ENCODE measurements at places on chromosomes 4 and X.

GRCh38 chr4:41930139-41930831 lies 4.9 kb upstream of the TMEM33 start:
- DNase-seq: no peak

DNA sequence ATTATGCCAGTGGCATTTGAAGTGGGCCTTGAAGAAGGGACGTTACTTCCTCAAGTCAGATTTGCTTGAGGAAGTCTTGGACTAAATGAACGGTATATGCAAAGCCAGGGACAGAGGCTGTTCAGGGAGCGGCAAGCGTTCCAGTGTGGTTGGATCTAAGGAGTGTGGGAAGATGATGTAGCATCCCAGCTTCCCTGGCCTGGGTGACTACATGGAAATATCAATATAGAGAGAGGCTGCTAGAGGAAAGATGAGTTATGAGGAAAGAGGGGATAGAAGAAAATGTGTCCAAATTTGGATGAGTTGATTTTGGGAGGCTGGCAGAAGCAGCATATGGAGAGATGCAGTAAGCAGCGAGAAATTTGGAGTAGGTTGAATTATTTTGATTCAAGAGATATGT lies 432.5 kb upstream of the TENM3 start:
- DNase-seq: no peak

GRCh38 chr4:73690051-73690738 lies 50.2 kb upstream of the CXCL8 start:
- DNase-seq: peak; percentile 66

- DNase-seq: no peak
Observed at GRCh38 chr4:41613821-41614220, 75.9 kb downstream of the LIMCH1 start.

DNA sequence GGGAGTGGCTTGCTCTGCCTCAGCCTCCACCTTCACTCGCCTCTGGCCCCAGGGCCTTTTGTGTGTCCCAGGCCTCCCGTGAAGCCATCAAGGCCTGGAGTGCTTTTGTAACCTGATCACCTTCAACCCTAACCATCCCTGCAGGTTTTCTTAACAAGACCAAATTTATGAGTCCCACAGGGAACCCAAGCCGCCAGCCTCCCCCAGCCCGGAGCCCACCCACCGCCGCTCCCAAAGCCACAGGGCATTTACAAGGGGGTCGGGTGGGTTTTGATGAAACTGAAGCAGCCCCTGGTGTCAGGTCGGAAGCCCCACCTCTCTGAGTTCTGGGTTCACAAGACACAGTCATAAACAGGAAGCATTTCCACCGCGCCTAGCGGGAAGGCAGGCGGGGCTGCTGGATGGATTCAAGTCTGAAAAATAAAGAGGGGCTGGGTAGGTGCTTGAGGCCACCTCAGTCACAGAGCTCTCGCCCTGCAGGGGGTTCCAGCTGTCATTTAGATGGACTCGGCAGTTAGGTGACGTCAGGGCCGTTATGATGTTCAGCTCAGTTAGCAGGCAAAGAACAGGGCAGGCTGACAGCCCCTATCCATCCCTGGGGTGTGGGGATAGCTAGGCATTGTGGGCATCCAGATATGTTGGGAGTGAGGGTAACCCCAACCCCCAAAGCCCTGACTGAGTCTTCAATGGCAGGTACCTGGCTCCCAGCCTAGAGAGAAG lies 128.5 kb downstream of the BCOR start:
- DNase-seq: no peak

GRCh38 chrX:44914532-44915198 lies 41.7 kb downstream of the KDM6A start:
- DNase-seq: peak; percentile 47

DNA sequence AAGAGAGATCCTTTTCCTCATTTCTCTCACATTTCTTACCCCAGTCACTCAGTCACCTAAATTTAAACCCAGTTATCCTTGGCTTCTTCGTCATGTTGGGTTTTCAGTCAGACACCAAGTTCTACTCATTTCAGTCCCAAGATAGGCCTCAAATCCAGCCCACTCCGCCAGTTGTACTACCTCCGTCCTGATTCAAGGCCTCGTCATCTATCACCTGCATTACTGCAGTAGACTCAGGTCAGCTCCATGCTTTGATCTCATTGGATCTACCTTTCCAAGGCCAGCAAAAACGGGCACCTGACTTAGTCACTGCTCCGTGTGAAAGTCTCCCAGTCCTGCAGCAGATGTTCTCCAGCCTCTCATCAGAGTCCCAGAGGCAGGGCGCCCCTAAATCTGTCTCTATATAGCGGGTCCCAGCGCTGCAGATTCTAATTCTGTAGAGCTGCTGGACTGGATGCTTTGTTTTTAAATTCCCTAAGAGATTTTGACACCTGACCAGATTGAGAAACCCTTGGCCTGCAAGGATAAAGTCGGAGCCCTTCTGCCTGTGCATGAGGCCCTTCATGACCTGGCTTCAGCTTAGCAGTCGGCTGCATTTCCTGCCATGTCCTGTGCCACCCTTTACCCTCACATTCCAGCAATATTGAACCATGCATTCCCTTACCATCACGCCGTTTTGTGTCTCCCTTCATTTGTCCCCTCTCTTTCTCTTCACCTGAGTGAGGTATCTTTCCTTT lies 53.7 kb downstream of the ZFX start:
- no peak for DNase-seq

DNA sequence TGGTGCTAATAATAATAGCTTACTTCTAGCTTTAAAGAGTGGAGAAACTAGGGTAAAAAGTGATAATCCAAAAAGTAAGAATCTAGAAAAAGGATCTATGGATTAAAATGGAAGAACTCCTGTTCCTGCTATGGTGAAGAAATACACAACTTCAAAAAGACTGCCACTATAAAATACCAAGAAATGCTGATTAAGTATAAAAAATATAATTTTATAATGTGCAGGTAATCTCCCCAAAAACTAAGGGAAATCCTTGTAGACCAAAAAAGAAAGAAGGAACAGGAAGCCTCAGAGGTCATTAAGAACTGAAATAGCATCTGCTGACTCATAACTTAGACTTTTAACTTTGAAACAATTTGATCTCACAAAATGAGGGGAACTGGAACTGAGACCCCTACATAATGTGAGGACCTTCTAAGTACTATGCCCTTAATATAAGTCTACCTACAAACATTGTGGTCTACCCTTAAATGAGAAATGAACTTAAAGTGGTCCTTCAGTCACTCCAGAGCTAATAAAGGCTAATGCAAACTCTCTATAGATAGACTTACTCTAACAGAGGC lies 50.6 kb upstream of the SRPX start:
- peak; percentile 2 for DNase-seq

DNA sequence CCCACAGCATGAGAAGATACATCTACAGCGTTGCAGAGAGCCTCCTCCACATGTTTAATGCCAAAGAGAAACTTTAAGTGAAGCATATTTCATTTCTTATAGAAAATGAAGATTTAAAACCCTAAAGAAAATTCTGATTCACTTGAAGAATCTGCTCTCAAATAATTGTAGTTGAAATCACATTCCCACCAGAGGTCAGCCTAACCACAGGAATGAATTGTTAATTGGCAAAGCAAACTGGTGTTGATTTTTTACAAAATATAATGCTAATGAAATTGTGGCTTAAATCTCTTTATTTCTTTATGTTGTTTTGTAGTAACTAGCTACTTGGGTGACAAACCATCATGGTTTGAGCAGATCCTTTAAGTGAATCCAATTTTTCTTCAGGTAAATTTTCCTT lies 31.1 kb upstream of the WDR17 start:
- DNase-seq: peak; percentile 33

- DNase-seq: no peak
Observed at GRCh38 chrX:152428120-152428519, 23.0 kb downstream of the GABRA3 start.

GRCh38 chr4:165418073-165418472 lies 39.3 kb downstream of the CPE start:
- no peak for DNase-seq

GRCh38 chrX:3440981-3441380 lies 94.5 kb upstream of the MXRA5 start:
- no peak for DNase-seq

Data from AG08395 (cell line).